ENCODE measurements at places on chromosomes 7 and 10. TPM values are rescaled to one million over a fixed set of nuclear protein-coding genes. Genes with fewer than 3 reads are reported as not detected.

DNA sequence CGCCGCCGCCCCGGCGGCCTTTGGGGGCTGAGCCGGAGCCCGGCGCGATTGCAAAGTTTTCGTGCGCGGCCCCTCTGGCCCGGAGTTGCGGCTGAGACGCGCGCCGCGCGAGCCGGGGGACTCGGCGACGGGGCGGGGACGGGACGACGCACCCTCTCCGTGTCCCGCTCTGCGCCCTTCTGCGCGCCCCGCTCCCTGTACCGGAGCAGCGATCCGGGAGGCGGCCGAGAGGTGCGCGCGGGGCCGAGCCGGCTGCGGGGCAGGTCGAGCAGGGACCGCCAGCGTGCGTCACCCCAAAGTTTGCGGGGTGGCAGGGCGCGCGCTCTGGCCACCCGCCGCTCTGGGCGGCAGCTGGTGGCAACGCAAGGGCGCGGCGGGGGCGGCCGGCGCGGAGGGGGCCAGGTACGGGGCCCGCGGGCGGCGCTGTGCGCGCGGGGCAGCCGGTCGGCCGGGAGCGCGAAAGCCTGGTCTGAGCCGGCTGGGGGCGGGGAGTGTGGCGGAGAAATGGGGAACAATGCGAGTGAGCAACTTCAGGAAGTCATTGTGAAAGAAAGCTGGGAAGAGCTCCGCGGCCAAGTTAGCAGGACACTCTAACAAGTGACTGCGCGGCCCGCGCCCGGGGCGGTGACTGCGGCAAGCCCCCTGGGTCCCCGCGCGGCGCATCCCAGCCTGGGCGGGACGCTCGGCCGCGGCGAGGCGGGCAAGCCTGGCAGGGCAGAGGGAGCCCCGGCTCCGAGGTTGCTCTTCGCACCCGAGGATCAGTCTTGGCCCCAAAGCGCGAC lies at the start of gene IKZF1:
TSS of gene IKZF1 (plus strand) at position 588 of the 782 bp plus-strand sequence. CDS start 14,346 bp downstream, outside the sequence.
- peak; percentile 70 for DNase-seq

GRCh38 chr7:46029111-46029704 lies 108.1 kb upstream of the IGFBP3 start:
- no peak for DNase-seq

DNA sequence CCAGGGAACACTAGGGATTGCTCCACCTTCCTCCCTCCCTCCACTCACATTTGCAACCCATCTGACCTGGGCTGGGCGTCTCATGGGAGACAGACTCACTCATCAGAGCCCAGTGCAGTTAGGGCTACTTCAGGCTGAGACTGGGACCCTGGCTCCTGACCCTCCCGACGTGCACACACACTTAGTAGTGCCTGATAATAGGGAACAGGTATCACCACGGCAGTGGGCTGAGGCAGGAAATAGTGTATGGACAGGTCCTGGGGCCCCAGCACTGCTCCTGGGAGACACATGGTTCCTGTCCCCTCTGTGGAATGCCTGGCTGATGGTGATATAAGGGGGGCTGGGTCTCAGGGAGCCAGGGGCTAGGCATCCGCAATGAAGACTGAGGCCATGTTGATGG lies 14.3 kb downstream of the AQP1 start:
- no peak for DNase-seq

MCM10 gene
- 60.3 TPM for total RNA-seq

DNA sequence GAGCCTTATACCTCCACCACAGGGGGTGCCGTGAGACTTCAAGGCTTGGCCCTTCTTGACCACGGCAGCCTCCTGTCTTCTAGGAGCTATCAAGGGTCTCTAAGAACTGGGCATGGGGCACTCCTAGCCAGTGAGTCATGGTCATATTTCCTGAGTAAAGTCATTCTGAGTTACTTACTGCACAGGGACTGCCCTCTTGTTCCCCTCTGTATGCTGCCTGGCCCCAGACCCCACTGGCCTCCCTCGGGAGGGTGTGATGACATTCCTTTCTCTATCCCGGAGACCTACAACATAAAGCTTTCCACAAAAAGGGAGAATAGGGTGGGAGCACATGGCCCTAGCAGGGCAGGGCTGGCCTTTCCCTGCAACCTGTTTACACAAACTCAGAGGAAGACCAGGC lies 21.4 kb downstream of the DPCD start:
- no peak for DNase-seq

ASZ1 gene
- not detected for total RNA-seq

PIP gene
- not detected for total RNA-seq

GRCh38 chr7:150939466-150939865 lies 38.7 kb downstream of the KCNH2 start:
- DNase-seq, result no peak

PGAM2 gene
- total RNA-seq, result 1.4 TPM

IFIT1 gene
- total RNA-seq, result 1.8 TPM

OR2A1 gene
- not detected for total RNA-seq

DNA sequence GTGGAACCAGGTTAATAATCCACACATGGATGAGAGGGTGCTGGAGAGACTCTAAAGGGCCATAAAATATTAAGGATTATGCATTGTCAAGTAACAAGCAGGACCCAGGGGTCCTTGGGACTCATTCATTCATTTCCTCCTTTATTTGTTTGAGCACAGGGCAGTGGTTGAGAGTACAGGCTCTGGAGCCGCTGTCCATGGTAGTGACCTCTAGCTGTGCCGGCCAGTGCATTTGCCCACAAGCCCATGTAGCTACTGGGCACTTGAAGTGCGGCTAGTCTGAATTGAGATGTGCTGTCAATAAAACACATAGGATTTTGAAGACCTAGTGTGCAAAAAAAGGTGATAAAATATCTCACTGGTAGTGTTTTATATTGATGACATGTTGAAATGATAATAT lies 137.6 kb downstream of the C10orf105 start:
- no peak for DNase-seq

MMD2 gene
- not detected for total RNA-seq

- DNase-seq, result no peak
Measured at GRCh38 chr10:123608047-123608446, 58.1 kb upstream of the GPR26 start.

- DNase-seq, result no peak
Measured at GRCh38 chr7:77940647-77941046, 142.1 kb downstream of the PHTF2 start.

DNA sequence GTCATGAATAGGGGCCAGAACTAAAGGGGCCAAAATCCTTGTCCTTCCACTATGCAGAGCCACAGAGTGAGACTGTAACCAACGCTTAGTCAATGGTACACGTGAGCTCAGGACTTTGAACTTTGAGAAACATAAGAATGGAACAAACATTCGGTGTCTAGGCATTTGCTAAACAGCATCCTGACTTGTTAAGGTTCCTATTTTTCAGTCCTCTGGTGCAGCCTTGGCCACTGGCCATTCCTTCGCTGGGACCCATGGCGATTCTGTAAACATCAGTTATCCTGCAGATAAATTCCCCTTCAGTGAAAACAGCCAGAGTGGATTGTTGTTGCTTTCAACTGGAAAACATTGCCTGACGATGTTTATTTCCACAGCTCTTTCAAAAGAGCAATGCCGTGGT lies 266.8 kb downstream of the SORCS1 start:
- DNase-seq, result no peak

DNA sequence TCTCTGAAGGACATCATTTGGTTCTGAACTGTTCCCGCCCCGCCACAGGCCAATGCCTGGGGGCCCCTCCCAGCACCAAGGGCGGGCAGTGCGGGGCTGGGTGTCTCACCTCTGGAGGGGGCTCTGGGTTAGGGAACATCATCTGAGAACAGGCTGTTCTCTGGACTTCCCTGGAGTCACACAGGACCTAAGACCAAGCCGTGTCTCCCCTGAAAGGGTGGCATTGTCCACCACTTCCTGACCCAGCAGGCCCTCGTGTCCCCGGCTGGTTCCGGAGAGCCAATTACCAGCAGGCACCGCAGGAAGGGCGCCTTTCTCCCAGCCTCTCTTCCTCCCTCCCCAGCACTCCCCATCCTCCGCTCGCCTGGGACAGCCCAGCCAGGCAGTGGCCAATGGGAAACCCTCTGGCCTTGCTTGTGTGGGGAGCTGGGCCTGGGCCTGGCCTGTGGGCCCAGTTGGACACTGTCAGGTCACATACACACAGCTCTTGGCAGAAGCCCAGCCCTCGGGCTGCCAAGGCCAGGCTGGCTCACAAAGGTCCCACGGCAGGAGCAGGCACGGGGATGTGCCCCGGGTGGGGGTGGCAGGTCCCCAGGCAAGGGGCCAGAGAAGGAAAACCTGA lies 119.5 kb downstream of the SPDYE5 start:
- DNase-seq, result peak; percentile 68

DNA sequence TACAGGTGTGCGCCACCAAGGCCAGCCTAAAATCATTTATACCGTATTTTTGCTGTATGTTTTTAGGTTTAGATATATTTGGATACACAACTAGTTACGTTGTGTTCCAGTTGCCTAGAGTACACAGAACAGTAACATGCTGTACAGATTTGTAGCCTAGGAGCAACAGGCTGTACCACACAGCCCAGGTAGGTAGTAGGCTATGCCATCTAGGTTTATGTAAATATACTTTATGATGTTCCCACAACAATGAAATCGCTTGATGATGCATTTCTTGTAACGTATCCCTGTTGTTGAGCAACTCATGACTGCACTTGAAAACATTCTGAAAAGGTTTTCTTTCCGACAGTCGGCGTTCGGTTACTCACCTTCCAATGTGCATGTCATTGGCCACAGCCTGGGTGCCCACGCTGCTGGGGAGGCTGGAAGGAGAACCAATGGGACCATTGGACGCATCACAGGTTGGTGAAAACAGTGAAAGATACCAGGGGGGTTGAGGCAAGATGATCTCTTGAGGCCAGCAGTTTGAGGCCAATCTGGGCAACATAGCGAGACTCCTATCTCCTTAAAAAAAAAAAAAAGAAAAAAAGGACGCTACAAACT lies 7.7 kb downstream of the PNLIP start:
- no peak for DNase-seq

ITPRIP gene
- total RNA-seq, result 16.9 TPM

- peak; percentile 37 for DNase-seq
Measured at GRCh38 chr10:122463466-122464249, 2.3 kb downstream of the HTRA1 start.

- DNase-seq, result no peak
Measured at GRCh38 chr7:103989200-103989784, at the start of gene RELN. RELN (minus strand) TSS chr7:103989658; CDS start chr7:103989356, 302 bp downstream.

- DNase-seq, result no peak
Measured at GRCh38 chr7:85516675-85517074, 329.8 kb upstream of the SEMA3D start.

GRCh38 chr7:157930441-157930840 lies 593.6 kb downstream of the DNAJB6 start:
- no peak for DNase-seq

Data from H1 (cell line).